Astrocyte of the hippocampus (primary cell): ENCODE measurements at places on chromosomes 5 and 9.

DNA sequence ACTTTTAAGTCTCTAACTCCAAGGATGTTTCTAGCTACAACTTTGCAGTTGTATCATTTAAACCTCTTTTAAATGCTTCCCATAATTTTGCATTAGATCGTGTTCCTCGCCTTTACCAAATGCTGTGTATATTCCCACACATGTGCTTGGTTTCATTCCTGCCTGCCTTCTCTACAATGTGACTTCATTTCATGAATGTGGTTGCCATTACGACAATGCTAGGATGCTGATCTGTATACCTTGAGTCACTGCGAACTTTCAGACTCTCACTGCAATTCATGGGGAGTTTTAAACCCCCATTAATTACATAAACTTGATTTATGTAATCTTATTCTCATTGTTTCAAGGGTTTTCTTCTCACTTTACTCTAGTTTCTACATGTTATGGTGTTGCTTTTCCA, 50.3 kb downstream of the UBE2QL1 start:
- peak; percentile 12 for DNase-seq

DNA sequence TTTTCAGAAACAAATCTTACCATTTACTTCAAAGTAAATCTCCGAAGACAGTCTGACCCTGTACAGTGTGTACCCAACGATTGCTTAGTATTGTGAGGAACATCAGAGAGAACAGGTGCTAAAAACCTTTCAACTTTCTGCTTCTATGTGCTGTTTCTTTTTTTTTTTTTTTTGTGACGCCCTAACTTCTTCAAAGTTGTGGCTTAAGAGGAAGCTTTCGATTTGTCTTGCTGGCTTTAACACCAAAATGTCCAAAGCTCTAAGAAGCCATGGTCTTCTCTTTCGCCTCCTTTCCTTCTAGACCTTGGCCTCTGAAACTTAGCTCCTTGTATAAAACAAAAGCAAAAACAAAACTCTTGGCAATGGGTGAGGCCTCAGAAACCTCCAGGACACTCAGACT, 1.2 kb downstream of the TNFSF8 start:
- no peak for DNase-seq

GRCh38 chr9:121981118-121981883, 111.8 kb downstream of the TTLL11 start:
- DNase-seq: no peak

GRCh38 chr5:135993880-135994636, 34.7 kb upstream of the TGFBI start:
- peak; percentile 67 for DNase-seq

DNA sequence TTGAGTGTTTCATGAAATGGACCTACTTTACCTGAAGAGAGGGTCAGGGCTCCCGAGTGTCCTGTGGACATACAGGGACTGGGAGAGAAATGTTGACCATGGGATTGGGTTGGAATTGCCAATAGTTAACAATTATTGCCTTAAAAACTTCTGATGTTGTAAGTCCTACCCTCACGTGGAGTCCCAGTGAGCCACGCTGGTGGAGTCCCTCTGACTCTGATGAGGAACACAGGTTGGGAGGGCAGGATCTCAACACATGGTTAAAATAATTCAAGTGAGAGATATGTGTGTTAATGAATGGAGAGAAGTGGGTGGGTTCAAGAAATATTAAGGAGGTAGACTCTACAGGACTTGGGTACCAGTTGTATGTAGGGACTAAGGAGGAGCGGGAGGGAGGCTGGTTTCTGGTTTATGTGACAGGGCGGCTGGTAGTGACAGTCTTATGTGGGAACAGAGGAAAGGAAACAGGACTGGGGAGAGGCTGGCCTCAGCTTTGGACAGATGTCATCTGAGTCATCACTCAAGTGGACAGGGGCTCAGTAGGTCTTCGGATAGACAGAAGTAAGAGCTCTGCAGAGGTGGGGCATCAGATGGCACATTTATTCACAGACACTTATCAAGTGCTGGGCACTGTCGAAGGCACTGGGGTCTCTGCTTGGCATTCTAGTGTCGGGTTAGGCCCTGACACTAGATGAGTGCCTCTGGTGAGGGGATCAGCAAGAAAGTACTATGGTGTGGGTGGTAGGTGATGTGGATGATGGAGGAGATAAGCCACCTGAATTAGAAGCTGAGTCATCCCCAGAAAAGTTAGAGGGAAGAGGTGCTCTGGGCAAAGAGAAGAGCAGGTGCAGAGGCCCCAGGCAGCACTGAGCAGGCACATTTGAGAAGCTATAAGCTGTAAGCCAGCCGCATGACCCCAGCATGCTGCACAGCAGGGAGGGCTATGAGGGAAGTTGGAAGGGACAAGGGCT, 27.2 kb downstream of the MAML1 start:
- no peak for DNase-seq

DNA sequence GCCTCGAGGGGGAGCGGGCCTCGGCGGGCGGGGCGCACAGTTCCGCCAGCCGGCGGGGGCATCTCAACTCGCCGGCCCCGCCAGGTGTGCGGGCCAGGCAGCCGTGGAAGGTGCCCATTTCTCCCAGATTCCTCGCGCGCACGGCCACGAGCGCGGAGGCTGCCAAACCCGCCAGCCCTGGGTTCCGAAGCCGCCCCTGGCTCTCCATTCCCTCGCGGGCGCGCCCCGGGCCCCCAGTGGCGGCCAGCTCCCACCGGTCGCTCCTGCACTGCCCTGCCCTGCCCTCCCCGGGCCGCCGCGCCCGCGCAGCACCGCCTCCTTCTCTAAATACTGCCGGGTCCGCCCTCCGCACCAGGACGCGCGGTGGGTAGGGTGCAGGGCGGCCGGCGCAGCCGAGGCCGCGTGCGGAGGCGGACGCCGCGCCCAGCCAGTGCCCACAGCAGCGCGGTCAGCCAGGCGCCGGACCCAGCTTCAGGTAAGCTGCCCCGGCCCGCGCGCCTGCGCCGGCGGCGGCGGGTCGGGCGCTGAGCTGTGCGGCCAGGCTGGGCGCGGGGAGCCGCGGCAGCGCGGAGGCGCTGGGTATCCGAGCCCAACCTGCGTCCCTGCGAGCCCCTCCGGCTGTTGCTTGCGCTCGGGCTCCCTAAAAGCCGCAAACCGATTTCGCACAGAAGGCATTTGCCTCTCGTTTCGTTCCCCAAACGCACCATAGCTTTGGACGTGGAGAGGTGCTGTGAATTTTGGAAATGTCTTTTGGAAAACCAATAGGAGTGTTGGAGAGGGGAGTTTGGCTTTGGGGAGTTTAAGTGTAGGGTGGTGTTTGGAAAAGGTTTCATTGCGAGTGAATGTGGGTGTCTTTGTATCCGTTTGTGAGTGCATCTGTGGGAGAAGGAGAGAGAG, at the start of gene TMEM171:
Gene TMEM171, plus strand, starts transcription at position 354 of the 897 bp plus-strand sequence. CDS start 2,799 bp downstream, outside the sequence.
- peak; percentile 64 for DNase-seq

DNA sequence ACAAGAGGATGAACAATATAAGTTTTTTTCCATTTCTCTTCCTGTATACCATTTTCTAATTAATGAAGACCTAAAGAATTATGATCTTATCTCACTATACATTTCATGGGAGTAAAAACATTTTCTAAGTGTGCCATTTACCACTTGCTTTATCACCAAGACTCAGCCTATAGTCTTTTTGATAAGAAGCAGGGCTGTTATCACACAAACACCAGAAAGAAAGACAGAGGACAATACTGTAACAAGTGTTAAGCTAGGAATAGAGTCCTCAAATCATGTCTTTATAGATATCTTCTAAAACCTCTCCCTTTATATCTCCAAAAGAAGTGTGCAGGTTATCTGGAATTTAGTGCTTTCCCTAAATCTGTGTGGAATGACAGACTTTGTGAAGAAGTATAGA, 119.7 kb downstream of the FAM174A start:
- DNase-seq: no peak

- DNase-seq: peak; percentile 29
These were observed 3.6 kb downstream of the PSMB7 start for GRCh38 chr9:124411514-124412227.

GRCh38 chr5:42791151-42791550, 20.5 kb downstream of the SELENOP start:
- DNase-seq: no peak
